OCI-M1 (cell line): ENCODE measurements at places on chromosomes 3 and 15.

DNA sequence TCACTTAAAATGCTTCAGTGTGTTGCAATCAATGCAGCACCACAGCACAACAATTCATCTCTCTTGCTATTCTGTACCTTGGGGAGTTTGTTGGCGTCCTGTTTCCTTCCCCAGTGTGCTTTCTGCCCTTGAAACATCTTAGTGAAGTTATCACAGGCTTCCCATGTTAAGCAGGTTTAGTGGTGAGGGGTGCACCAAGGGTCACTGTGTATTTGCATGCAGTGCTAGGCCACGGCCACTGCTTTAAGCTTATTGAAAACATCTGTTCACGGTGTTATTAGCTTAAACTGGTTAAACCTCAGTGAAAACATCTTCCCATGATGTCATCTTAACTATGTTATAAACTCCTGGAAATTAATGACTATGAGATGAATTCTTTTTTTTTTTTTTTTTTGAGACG lies 217.3 kb upstream of the GOLIM4 start:
- DNase-seq, result no peak

GRCh38 chr3:49639551-49639950 lies 34.6 kb upstream of the APEH start:
- no peak for DNase-seq

DNA sequence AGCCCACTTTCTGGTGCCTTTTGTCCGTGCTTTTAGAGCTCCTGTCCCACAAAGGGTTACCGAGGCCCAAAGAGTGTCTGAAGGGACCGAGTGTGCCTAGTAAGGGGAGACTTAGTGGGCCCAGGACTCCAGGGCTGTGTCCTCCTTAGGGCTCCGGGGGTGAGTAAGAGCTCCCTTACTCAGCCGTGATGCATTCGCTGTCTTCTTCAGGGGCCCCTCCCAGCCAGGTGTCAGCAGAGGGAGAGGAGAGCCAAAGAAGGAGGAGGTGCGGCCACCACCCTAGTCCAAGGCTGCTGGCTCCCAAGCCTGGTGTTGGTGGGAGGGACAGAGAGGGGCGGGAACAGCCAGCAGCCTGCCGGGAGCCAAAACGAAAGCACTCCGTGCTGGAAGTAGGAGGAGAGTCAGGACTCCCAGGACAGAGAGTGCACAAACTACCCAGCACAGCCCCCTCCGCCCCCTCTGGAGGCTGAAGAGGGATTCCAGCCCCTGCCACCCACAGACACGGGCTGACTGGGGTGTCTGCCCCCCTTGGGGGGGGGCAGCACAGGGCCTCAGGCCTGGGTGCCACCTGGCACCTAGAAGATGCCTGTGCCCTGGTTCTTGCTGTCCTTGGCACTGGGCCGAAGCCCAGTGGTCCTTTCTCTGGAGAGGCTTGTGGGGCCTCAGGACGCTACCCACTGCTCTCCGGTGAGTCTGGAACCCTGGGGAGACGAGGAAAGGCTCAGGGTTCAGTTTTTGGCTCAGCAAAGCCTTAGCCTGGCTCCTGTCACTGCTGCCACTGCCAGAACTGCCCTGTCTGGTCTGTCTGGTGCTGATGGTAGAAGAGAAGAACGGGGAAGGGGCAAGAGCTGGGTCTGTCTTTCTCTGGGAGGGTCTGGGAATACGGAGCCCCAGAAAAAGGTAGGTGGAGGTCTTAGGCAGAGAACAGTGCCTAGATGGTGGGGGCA lies at the start of gene IL17RC:
TSS of gene IL17RC (plus strand) at position 365 of the 947 bp plus-strand sequence. CDS start at position 583, 218 bp downstream.
- DNase-seq, result peak; percentile 95

- no peak for DNase-seq
Observed at GRCh38 chr3:195543500-195544229, 540 bp upstream of the PPP1R2 start.

GRCh38 chr15:78691167-78691850 lies 50.3 kb upstream of the CHRNB4 start:
- no peak for DNase-seq

- peak; percentile 67 for DNase-seq
Observed at GRCh38 chr3:38738630-38739395, 77.2 kb downstream of the SCN10A start.

GRCh38 chr3:128714887-128715491 lies 11.0 kb upstream of the RAB7A start:
- DNase-seq, result peak; percentile 19

- peak; percentile 40 for DNase-seq
Observed at GRCh38 chr3:179750720-179751328, 98.0 kb downstream of the USP13 start.

- no peak for DNase-seq
Observed at GRCh38 chr15:69522361-69522760, 69.7 kb downstream of the RPLP1 start.

- peak; percentile 82 for DNase-seq
Observed at GRCh38 chr15:50055332-50055731, 63.7 kb downstream of the ATP8B4 start.

- no peak for DNase-seq
Observed at GRCh38 chr3:2822611-2823010, 287.6 kb downstream of the IL5RA start.

DNA sequence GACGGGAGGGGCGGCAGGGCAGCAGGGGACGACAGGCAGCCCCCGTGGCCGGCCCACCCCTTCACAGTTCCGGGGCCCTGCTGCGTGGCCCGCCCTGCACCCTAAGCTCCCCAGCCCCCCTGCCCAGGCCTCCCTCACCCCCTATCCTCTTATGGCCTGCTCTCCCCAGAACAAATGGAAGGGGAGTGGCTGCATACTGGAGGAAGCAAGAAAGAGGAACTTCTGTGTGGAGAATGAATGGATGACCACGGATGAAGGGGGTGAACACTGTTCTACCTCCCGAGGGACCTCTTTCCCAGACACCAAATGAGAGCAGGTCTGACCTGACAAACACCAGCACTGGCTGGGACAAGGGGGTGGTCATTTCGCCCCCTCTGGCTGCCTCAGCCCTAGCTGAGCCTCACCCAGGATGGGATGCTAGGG lies 25.0 kb downstream of the SEC61A1 start:
- peak; percentile 86 for DNase-seq

DNA sequence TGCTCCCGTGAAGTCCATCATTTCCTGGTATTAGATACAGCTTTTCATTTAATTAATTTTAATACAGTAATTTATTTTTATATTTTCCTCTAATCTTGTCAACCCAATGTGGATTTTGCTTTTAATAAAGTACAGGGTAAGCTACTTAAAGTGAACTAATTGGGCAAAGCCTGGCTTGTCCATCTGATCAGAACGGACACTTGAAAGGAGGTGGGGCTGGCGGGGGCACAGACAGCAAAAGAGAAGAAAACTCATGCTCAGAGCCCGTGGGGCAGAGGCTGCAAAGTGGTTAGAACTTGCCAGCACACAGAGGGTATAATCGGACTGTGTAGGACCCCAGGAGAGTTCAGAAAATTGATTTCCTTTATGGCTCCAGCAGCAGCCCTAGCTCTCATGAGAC lies 443.1 kb upstream of the MDFIC2 start:
- DNase-seq, result no peak

DNA sequence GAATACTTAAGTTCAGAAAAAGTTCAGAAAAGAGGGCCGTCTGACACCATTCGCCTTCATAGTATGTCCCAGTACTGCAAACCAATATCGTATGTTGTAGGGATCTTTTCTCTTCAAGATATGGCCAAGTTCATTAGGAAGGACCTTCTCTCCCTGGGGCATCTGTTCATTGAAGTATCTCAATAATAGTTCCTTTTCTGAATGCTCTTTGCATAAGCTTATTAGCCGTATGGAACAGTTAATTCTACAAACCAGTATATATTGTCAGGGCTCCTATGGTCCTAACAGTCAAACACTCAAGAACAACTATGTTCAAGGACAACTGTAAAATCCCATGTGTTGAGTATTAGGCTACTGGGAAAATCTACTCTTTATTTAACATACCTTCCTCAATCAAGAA lies 203.1 kb downstream of the KLHL25 start:
- no peak for DNase-seq

GRCh38 chr15:58535894-58536293 lies 104.1 kb downstream of the LIPC start:
- DNase-seq, result no peak

GRCh38 chr3:183287301-183287971 lies 34.4 kb downstream of the B3GNT5 start:
- peak; percentile 64 for DNase-seq

DNA sequence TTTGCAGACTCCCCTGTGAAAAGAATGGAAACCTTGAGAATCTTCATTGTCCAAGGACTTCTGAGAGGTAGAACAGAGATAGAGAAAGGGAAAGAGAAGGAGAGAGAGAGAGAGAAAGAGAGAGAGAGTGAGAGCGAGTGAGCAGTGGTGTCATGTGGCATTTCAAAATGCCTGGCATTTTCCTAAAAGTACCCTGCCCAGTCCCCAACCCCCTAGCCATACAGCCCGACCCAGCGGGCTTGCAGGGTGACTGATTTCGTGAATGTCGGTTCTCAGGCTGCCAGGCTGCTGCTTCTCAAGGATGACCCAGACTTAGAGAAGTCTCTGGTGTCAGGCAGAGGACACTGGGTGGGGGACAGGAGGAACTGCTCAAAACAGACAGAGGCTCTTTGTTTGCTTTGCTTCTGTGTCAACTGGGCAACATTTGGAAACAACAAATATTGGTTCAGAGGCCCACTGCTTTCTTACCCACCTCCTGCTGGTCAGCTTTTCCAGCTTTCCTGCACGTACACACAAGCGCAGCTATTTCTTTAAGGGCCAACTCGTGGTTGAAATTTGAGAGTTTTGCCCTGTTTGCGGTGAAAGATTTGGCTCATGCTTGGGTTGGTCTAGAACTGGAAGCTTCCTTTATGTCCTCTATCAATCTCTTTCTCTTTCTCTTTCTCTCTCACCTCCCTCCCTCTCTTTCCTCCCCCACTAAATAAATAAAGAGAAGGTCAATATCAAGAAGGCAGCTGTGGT lies 3.7 kb upstream of the TF start:
- peak; percentile 88 for DNase-seq

DNA sequence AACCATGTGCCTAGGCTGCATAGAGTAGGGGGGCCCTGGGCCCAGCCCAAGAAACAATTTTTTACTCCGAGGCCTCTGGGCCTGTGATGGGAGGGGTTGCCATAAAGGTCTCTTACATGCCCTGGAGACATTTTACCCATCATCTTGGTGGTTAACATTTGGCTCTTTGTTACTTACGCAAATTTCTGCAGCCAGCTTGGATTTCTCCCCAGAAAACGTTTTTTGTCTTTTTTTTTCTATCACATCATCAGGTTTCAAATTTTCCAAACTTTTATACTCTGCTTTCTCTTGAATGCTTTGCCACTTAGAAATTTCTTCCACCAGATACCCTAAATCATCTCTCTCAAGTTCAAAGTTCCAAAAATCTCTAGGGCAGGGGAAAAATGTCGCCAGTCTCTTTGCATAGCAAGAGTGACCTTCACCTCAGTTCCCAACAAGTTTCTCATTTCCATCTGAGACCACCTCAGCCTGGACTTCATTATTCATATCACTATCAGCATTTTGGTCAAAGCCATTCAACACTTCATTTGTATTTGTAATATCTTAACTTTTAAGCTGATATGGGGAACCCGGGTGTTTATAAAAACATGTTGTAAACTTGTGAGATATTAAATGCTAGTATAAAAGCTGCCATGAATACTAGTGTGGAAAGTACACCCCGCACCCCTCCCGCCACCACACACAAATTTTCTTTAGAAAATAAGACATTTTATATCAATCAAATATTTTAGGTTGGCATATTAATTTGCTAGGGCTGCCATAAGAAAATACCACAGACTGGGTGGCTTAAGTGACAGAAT lies 56.0 kb upstream of the PLSCR4 start:
- DNase-seq, result no peak

GRCh38 chr15:43625106-43625505 lies 6.5 kb upstream of the STRC start:
- no peak for DNase-seq

DNA sequence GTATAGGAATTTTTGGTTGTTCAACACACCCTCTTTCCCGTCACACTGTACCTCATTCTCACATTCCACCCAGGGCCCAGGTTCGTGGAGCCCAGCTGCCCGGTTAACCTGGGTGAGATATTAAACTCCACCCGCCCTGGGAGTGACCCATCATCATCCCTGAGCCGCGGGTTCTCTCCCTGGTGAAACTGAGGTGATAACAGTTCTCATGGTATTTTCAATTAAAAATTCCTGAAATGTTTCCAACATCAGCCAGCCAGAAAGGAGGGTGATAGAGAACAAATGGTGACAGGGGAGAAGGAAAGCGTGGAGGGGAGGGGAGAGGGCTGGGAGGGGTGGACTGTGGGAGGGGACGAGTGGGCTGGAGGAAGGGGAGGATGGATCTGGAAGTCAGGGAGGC lies 148.8 kb downstream of the ALDH1A2 start:
- no peak for DNase-seq

DNA sequence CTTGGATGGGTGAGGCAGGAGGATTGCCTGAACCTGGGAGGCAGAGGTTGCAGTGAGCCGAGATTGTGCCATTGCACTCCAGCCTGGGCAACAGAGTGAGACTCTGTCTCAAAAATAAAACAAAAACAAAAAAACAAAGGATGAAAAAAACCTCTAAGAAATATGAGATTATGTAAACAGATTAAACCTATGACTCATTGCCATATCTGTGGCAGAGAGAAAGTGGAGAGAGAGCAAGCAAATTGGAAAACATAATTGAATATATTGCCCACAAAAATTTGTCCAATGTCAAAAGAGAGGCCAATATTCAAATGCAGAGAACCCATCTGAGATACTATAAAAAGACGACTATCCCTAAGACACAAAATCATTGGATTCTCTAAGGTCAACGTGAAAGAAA lies 1106.0 kb downstream of the OTOL1 start:
- no peak for DNase-seq
